ENCODE measurements at places on chromosomes 6 and 20.

DNA sequence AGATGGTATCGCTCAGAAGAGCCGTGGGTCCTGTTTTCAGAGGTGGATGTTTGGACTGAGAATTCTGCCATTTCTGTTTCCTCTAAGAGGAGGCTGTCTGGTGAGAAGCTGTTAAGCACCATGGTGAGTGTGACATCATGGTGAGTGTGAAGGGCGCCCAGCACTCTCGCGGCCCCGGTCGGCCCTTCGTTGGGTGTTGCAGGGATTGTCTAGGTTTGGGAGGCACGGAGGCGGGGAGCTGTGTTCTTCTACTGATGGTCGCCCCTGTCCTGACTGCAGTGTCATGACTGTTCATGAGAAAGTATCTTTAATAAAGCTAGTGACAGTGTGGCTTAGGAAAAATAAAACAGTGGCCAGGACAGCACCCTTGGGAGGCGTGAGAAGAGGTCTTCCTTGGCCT is 70.4 kb downstream of the NOL4L start:
- DNase-seq, result no peak

- DNase-seq, result no peak
Measured at GRCh38 chr6:54071821-54072340, 39.4 kb upstream of the MLIP start.

DNA sequence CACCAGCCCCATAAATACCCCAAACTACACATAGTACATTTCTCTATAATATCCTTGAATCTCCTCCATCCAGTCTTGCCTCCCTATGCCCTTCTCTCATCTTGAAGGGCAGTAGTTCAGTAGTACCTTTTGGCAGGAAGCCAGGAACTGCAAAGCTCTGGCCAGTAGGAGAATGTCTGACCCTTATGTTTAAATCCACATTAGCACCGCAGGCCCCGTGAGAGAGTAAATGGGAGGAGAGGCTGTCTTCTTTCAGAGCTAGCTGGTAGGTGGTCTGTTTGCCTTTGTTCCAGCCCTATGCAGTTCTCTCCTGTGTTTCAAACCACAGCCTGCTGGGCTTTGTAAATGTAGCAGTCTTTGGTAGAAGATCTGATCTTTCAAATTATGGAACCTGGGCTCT is 690.7 kb downstream of the DOK5 start:
- DNase-seq, result no peak

GRCh38 chr6:11326116-11326515 is 93.6 kb upstream of the NEDD9 start:
- no peak for DNase-seq

DNA sequence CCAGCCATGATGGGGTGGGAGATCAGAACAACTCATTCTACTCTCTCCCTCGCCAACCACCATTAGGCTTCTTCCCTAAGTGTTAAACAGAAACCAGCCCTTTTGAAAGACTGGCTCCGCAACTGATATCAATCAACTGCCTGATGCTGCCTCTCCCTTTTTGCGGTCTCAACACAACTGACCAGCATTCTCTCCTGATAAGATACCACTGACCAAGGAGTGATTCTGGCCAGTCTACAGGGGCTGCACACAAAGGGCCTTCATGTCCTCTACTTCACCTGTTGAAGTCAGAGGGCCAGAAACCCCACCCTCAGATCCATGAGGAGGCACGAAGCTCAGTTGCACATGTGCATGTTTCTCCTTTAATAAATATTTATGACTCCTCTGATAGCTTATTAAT is 145.1 kb downstream of the CD24 start:
- no peak for DNase-seq

GRCh38 chr6:98831057-98831958 is 3.1 kb upstream of the POU3F2 start:
- DNase-seq, result no peak

- DNase-seq, result no peak
Measured at GRCh38 chr6:151400473-151400872, 9.1 kb upstream of the ZBTB2 start.

- no peak for DNase-seq
Measured at GRCh38 chr20:60281295-60281694, 323.1 kb downstream of the CDH26 start.

- DNase-seq, result no peak
Measured at GRCh38 chr6:30029588-30029987, 31.5 kb upstream of the POLR1H start.

GRCh38 chr20:36162272-36162966 is 7.9 kb downstream of the EPB41L1 start:
- no peak for DNase-seq

GRCh38 chr6:130018744-130019325 is 454 bp downstream of the L3MBTL3 start:
- DNase-seq, result peak; percentile 18

DNA sequence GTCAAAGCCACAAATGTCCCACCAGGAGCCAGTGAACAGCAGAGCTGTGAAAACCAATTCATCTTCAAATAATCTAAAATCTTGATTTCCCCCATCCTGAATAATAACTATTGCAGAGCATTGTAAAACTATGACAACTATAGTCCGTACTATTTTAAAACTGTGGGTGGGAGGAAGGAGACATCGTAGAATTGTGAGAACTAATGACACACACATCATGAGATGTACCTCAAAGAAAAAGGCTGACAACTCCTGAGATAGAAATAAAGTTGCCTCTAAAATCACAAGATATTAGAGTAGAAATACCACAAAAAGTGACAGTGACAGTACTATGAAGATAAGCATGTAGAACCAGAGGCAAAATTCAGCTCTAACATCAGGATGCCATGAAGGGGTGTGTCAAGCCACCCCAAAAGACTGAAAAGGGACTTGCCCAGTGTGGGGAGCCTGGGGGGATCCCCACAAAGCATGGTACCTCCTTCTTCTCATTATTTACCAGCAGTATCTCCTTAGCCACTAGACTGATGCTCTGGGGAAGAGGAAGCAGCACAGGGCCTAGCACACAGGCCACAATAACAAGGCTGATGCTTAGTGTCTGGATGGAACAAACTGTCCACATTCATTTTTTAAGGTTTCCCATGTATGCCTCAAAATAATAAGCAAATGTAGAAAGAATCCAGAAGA is 13.4 kb downstream of the NAPB start:
- DNase-seq, result no peak

DNA sequence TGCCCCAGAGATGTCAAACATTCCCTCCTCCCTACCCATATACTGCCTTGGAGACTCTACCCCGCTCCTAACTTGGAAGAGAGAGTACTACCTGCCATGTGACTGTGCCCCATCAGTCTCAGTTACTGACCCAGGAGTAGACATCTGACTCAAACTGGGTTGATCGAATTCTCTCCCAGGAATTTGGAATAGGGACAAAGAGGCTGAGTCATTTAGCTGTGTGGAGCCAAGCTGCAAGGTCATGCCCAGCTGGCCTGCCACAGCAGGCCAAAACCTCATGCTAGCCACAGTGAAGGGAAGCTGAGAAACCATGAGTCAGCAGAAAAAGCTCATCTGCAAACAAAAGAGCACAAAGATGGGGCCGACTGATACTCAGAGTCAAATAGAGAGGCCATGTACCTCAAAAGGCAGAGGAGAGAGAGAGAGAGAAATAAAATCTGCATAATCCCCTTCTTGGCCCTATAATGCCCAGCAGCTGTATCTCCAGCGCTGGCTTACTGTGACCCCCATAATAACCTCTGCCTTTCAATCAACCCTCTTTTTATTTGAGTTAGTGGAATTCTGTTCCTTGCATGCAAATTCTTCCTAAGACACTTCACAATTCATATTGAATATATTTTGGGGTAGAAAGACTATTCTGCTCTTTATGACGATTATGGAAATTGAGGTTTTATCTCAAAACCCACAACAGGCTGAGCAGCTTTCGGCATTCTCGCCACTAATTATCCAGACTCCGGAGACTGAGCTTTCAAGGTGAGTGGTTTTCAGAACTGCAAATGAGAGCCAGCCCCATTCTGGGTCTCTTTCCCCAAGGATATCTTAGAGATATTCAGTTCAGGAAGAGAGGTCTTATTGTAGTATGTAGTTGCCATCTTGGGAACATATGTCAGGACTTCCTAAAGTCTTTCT is 21.4 kb upstream of the AKIRIN2 start:
- no peak for DNase-seq

- DNase-seq, result no peak
Measured at GRCh38 chr6:11142296-11143027, 30.9 kb upstream of the ERVFRD-1 start.

GRCh38 chr6:112443179-112444065 is 96.3 kb downstream of the RFPL4B start:
- DNase-seq, result no peak

DNA sequence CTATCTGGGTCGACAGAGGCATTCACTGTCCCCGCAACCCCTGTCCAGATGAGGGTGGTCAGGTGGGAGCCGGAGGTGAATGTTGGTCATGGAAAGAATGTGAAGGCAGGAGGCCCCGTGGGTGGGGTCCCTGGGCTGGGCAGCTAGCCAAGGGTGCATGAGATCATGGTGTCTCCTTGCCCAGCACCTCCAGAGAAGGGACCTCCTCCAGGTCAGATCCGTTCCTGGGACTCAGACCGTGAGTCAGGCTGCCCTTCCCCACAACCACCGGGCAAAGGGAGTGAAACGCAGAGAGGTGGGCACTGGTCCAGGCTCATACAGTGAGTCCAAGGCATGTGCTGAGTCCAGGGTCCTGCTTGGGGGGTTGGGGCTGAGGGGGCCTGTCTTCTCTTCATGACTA is 3.5 kb downstream of the FOXS1 start:
- no peak for DNase-seq

DNA sequence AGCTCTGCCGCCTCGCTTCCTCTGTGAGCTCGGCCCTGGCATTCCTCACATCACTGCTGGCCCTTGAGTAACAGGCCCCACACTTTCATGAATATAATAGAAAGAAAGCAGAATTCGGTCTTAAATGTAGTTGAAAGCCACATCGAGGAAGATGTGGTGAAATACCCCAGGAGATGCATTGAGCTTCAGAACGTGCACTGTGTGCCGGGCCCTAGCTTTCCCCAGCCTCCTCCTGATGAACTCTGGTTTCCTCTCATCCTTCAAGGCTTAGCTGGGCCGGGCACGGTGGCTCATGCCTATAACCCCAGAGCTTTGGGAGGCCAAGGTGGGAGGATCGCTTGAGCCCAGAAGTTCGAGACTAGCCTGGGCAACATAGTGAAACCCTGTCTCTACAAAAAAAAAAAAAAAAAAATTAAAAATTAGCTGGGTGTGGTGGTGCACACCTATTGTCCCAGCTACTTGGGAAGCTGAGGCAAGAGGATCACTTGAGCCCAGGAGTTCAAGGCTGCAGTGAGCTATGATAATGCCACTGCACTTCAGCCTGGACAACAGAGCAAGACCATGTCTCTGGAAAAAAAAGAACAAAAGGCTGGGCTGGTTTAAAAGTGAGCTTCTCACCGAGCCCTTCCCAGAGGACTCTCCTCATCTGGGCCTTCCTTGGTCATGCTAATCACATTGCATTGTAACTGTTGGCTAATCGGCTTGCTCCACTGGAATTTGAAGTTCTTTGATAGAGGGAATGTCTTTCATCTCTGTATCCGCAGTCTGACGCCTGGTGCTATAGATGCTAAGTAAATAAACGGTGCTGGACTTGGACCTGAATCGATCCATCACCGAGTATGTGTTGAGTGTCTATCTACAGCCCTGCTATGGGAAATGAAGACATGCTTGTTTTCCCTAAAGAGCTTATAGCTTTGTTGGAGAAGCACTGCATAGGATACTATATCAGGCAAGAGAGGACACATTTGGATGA is 43.8 kb upstream of the FOXQ1 start:
- no peak for DNase-seq

DNA sequence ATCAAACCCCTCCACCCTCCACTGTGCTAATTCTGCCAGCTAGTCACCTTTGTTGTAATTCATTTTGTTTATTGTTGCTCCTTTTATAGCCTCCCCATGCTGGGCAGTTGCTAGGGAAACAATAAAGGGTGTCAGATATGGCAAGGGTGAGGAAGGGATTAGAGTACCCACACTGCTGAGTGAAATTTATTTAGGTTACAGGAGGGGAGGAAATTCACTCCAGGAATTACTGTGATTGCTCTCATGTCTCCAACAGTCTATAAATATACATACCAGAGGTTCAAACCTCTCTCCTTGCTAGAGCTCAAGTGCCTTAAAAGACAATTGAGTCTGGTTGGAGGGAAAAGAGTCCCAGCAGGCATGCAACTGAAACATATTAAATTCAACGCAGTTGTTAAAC is 90.6 kb upstream of the ADGRF1 start:
- DNase-seq, result no peak

GRCh38 chr6:14857501-14857900 is 388.4 kb upstream of the JARID2 start:
- DNase-seq, result peak; percentile 92

- no peak for DNase-seq
Measured at GRCh38 chr6:34556031-34556471, at the start of gene SPDEF. TSS of gene SPDEF (minus strand) at chr6:34556329. CDS start at chr6:34544455, 11,874 bp downstream.
